ENCODE measurements at places on chromosomes 11 and 22.

DNA sequence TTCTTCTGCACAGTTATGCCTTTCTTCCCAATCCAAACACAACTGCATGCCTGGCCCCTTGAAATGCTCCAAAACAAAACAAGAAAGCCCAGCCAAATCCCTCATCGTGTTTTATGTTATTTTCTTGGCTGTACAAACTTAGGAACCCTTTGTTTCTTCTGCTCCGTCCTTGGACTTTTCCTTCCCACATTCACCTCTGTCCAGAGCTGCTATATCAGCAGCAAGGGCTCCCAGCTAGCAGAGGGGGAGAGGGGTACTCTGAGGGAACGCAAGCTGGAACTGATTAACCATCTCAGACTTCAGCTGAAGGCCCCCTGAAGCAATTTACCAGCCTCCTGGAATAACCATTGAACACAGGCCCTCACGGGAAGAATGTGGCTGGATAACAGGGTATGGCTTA, 214.7 kb downstream of the TENM4 start:
- DNase-seq, result no peak

- DNase-seq, result no peak
Measured at GRCh38 chr11:5603326-5603725, 6.9 kb downstream of the TRIM6 start.

DNA sequence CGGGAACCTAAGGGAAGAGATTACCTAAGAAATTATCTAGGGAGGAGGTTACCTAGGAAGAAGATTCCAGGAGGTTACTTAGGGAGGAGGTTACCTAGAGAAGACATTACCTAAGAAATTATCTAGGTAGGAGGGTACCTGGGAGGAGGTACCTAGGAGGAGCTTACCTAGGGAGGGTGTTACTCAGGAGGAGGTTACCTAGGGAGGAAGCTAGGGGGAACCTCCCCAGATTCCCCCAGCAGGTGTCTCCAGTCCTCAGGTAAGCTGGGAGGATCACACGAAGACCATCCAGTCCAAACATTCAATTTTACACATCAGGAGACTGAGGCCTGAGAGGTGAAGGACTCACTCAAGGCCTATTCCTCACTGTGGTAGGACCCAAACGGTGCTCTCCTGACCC, 482.8 kb downstream of the TBC1D22A start:
- DNase-seq, result no peak

- DNase-seq, result no peak
Measured at GRCh38 chr22:22099194-22099486, 116.6 kb upstream of the TOP3B start.

DNA sequence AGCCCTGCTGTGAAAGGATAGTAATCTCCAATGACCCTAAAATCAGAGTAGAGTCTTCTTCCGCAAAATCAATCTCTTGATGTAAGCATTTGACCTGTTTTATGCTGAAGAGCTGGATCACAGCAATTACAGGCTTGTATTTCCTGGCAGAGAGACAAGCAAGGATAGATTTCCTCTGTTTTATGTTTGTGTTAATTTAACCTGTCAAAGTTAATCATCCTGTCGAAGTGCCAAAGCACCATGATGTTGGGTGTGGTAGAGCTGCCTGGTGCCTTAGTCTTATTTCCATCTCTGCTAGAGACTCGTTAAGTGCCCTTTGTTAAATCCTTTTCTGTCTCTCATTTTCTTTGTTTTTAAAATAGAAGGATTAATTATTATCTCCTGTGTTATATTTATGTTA, 248.1 kb downstream of the CNTN5 start:
- peak; percentile 6 for DNase-seq

DNA sequence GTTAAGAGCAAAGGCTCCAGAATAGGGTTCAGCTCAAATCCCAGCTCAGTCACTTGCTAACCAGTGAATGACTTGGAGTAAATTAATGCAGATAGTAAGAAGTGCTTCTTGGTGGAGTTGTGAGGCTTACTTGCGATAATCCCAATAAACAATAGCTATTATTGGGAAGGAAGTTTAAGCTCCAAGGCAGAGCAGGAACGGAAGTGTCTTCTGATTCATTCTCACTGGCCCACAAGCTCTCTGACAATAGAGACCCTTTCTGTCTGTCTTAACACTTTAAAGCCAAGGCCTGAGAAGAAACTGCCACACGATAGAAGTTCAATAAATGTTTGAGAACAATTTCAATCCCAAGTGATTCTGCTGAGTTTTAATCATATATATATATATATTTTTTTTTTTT, 155.4 kb downstream of the DBX1 start:
- no peak for DNase-seq

GRCh38 chr22:21025266-21025665, 7.1 kb downstream of the SLC7A4 start:
- peak; percentile 61 for DNase-seq

DNA sequence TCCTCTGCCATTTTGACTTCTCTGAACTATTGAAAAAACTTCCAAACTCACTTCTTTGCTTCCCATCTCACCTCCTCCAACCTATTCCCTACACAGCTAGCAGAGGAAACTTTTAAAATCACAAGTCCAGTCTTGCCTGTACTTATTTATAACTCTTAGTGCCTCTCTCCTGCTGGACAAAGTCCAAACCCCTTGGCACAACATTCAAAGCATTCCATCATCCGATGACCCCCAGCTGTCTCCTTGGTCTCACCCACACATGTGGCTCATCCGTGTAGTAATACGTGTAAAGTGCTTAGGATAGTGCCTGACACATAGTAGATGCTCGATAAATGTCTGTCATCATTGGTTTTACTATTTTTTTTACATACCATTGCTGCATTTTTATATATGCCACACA, 101.4 kb downstream of the PARVA start:
- DNase-seq, result peak; percentile 83

GRCh38 chr22:25728071-25728470, 13.9 kb upstream of the MYO18B start:
- DNase-seq, result no peak

DNA sequence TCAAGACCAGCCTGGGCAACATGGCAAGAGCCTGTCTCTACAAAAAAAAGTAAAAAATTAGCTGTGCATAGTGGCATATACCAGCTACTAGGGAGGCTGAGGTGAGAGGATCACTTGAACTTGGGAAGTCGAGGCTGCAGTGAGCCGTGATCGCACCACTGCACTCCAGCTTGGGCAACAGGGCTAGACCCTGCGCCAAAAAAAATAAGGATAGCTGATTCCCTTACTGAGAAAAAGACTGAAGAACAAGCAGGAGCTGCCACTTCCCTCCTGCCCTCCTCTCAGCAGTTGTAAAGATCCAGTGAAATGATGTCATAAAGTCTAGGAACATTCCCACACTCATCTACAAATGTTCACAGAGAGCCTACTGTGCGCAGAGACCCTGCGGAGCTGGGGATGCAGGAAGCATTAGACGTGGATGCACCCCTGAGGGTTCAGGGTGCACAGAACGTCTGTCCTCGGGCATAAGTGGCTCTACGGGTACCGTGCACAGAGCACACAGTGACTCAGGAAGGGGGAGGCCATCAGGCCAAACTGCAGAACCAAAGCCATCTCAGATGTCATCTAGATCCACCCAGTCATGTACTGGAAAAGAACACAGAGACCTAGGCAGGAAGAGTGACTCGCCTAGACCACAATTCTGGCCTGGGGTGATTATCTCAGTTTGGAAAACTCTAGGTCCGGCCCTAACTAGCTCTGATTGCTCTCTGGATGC, 11.7 kb downstream of the SEC14L2 start:
- no peak for DNase-seq

GRCh38 chr22:30754971-30755758, 60.5 kb downstream of the OSBP2 start:
- DNase-seq, result peak; percentile 30

DNA sequence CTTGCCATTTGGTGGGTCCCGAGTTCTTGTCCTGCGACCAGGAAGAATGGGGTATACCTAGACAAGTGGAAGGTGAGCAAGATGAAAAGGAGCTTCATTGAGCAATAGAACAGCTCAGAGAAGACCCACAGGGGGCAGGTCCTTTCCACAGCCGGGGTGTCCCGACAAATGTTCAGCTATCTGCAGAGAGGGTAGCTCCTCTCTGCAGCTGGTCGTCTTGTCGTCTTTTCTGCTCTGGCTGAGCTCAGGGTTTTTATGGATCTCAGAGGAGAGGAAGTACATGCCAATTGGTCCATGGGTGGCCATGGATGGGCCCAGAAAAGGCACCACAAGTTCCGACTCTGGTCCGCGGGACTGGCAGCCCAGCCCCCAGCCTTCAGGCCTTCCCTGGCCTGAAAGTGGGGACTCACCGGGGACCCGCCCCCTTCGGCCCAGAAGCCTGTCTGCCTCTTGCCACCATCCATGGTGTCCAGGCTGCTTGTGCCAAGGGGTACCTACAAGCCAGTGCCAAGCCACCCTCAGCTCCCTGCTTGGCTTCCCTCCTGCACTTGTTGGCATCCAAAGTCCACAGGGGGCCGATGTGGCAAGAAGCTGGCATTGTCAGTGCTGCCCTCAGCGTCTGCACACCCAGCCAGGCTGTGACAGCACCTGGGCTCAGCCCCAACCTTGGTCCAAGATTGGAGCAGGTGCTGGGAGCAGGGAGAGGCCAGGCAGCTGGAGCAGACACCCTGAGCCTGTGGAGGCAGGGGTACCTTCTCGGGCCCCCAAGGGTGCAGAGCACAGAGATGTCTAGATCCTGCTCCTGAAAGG, 438.9 kb downstream of the TBC1D22A start:
- no peak for DNase-seq

DNA sequence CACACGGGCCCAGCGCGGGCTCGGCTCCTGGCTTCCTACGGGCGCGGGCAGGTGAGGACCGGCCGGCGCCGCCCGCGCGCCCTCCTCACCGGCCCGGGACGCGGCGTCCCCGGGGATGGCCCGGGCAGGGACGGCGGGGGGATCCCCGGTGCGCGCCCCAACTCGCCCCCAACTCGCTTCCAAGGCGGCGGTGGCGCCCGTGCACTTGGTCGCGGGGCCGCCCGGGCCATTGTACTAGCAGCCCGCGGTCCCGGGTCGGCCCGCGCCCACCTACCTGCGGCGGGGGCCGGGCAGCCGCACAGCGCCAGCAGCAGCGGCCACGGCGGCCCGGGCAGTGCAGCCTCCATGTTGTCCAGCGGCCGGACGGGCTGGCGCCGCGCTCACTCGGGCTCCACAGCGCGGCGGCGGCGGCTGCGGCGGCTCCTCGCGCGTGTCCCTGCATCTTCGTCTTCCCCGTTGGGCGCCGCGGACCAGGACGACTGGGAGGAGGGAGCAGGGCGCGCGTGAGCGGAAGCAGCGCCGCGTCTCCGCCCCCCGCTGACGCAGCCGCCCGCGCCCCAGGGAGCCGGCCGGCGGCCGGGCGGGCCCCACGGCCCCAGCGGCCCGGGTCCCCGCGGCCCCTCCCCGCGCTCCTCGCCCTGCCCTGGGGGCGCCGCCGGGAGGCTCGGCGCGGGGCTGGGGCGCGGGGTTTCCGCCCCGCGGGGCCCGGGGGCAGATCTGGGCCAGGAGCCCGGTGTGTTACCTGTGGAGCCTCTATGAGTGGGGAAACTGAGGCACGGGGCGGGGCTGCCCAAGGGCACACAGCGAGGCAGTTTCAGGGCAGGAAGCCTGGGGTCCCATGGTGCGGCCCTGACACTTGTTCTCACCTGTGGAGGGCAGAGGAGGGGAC, 159.3 kb upstream of the GRK3 start:
- no peak for DNase-seq

- no peak for DNase-seq
Measured at GRCh38 chr22:50503475-50504145, 3.9 kb downstream of the LMF2 start.

- DNase-seq, result peak; percentile 28
Measured at GRCh38 chr22:21755851-21756284, 20.3 kb upstream of the YPEL1 start.

All from foreskin keratinocyte (primary cell).